Fibroblast of skin of scalp (primary cell): ENCODE measurements at places on chromosomes 5 and 9.

DNA sequence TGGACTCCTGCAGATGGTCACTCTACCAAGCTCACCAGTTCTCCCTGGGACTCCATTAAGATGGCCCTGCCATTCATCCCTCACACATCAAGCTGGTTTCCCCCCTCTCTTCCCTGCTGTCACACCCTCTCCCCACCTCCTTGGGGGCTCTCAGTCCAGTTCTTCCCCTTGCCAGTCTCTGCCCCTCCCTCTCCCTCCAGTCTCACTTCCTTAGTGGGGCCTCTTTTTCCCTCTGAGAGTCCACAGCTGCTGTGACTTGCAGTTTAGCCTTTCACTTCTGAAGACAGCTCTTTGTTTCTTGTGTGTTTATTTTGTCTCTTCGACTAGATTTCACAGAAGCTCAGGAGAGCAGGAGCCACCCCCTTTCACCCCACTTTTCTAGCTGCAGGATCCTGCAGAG, 10.5 kb downstream of the DOCK2 start:
- no peak for DNase-seq

- DNase-seq, result peak; percentile 39
These were observed 106.0 kb downstream of the PHF2 start for GRCh38 chr9:93682155-93682968.

GRCh38 chr9:137876269-137876668, 1.3 kb upstream of the CACNA1B start:
- DNase-seq, result no peak

GRCh38 chr9:133772581-133772980, 34.4 kb upstream of the SARDH start:
- no peak for DNase-seq

GRCh38 chr9:95494022-95494415, 22.8 kb downstream of the PTCH1 start:
- no peak for DNase-seq

- peak; percentile 90 for DNase-seq
These were observed 4.7 kb downstream of the PFDN1 start for GRCh38 chr5:140298183-140298601.

DNA sequence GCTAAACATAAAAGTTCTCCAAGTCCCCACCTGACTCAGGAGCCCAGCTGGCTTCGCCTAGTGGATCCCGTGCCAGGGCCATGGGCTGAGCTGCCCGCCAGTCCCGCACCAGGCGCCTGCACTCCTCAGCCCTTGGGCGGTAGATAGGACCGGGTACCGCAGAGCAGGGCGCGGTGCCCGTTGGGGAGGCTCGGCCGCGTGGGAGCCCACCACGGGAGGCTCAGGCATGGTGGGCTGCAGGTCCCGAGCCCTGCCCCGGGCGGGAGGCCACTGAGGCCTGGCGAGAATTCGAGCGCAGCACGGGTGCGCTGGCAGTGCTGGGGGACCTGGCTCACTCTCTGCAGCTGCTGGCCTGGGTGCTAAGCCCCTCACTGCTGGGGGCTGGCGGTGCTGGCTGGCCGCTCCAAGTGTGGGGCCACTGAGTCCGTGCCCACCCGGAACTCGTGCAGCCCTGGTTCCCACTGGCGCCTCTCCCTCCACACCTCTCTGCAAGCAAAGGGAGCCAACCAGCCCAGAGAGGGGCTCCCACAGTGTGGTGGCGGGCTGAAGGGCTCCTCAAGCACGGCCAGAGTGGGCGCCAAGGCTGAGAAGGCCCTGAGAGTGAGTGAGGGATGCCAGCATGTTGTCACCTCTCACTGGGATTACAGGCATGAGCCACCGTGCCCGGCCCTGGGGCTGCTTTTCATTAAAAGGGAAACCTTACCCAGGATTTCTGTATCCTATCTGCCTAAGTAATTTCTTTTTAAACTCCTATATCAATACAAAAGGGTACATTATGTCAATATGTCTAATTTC, 9.7 kb upstream of the SPZ1 start:
- DNase-seq, result no peak

GRCh38 chr5:143453720-143454119, 50.2 kb upstream of the NR3C1 start:
- no peak for DNase-seq

DNA sequence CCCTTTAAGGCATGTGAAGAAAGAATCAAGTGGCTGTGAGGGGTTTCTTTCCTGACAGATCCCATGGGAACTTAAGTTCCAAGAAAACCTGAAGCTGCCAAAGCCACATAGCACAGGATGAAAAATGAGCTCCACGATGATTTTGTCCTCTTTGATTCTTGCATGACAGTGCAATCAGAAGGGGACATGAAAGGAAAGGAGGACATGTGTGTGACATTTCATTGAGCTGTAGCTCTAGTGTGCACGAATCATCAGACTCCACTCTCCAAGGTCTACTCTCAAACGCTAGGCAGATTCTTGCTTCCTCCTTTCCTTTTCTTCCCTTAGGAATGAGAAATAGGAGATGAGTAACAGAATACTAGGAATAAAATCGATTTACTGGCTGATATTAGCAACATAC, 142.0 kb downstream of the ZNF608 start:
- DNase-seq, result no peak

DNA sequence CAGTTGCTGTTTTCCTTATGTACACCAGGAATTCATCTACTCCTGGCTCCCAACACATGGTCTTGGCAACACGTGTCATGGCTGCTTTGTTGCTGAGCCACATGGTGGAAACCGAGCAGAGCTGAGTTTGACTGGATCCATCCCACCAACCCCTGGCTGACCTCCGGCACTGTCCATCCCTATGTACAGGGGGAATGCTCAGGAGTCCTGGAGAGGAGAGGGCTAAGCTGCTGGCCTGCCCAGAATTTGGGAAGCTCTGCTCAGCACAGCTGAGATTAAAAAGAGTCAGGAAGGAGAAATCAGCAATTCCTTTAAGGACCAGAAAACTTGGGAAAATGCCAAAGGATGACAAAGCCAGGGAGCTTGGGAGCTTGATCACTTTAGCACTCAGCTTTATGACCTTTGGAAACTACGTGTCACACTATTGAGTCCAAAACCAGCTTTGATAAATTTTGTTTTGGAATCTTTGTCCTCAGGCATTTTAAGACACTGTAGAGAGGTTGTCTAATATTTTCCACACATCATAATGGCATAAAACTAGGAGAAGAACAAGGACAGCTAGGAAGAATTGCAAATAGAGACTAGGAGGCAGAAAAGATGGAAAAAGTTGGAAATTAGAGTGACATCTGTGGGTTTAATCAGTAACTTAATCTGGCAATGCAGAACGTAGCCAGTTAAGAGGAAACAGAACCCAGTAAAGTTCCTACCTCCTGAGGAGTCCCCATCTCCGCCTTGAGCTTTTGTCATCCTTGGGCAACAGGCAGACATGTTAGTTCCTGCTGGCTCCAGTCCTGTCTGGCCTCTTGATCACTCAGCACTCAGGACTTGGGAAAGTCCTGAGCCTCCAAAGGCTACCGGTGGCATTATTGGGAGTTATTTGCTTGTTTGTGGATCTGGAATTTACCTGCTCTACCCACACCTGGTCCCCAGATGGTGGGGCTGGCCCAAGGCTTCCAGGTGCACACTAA, 62.5 kb upstream of the PLPP1 start:
- peak; percentile 83 for DNase-seq

DNA sequence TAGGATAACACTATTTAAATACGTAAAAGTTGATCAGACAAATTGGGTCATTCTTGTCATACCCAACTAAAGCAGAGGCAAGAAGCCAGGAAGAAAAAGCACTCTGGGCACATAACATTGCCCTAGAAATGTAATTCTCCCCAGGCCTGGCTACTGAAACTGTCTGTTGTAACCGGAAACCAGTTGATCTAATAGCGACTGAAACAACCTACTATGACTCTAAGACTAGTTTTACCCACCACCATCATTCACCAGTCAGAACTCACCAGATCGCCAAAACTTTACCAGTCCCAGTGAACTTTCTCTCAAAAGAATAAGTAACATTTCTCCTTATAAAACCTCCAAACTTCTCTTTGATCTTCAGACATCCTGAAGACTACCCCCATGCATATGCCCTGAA, 99.3 kb upstream of the WWC1 start:
- no peak for DNase-seq

DNA sequence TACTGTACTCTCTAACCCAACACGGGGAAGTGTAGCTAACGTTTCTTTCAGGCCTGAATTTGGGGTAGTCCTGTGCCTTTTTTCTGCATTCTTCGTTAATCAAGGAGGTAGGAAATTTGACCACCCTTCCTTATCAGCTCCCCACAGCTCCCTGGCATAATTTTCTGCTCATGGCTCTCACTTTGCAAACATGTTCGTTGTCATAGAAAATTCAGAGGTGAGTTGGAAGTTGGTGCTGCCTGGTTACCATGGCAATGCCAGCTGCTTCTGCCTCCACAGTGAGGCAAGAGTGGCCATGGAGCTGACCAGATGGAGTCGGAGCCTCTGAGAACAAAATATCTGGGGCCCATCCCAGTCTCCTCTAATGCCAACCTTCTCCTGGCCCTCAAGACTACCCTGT, 116.6 kb upstream of the BOD1 start:
- DNase-seq, result no peak

DNA sequence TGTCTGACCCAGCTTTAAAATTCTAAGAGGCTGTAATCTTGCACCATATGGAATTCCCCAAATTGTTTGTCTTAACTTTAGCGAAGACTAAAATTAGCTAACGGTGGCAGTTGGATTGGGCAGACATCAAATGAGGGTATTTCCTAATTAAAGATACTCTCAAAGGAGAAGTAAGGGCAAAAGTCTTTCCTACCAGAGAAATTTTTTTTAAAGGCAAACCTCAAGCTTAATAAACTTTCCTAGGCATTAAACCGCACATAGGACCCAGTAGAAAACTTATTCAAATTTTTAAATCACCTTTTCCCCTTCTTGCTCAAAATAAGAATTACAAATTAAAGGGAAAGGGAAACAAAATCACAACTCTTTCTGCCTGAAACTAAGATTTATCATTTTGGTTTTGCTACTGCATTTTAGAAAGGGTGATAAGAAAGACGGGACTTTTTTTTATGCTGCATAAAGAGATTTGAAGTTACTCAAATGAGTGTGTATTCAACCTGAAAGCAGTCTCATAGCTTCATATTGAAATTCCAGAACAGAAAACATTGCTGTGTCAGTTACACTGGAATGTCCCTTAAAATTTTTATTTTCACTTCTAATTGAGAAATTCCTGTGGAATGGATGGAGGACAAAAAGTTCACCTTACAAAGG, 189.1 kb upstream of the PTGER4 start:
- DNase-seq, result no peak

DNA sequence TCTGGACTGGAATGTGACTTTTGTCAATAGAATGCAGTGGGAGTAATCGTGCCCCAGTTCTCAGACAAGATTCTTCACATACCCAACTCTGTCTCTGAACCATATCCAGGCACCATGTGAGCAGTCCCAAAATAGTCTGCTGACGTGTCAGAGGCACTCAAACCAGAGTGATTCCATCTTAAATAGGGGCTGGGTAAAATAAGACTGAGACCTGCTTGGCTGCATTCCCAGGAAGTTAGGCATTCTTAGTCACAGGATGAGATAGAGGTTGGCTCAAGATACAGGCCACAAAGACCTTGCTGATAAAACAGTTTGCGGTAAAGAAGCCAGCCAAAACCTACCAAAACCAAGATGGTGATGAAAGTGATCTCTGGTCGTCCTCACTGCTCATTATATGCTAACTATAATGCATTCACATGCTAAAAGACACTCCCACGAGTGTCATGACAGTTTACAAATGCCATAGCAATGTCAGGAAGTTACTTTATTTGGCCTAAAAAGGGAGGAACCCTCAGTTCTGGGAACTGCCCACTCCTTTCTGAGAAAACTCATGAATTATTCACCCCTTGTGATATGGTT, 16.9 kb upstream of the PLCXD3 start:
- DNase-seq, result peak; percentile 75

DNA sequence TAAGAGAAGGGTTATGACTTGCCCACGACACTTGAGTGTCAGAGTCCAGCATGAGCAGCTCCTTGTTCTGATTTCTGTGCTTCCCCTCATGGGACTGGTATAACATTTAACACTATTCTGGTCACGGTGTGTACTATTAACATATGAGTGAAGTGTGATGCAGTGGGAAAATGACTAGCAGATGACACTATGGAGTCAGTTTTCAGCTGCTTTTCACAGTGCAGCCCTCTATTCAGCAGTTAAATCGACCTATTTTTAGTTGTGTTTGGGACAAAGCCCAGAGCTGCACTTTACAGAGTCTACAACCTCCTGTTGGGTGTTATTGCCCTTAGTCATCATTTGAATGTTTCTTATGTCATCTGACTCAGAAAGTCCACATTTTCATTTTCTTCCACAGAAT, 59.1 kb downstream of the CHSY3 start:
- peak; percentile 95 for DNase-seq

GRCh38 chr9:79565245-79565644, 6.5 kb upstream of the TLE4 start:
- DNase-seq, result no peak
